ENCODE measurements at places on chromosomes 4 and X.

DNA sequence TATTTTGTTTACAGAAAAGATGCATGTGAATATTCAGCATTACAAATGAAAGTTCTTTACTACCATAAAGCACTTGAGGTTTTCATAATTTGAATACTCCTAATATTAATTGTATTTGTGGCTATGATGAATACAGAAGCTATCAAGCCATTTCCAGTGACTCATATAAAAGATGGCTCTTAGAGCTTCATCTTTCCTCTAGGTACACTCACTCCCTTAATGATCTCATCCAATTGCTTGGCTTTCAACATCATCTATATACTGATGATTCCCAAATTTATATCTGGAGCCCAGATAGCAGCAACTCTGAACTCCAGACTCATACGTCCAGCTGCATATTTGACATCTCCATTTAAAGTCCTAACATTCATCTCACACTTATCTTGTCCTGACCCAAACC is 183.4 kb upstream of the FAM241A start:
- no peak for DNase-seq

DNA sequence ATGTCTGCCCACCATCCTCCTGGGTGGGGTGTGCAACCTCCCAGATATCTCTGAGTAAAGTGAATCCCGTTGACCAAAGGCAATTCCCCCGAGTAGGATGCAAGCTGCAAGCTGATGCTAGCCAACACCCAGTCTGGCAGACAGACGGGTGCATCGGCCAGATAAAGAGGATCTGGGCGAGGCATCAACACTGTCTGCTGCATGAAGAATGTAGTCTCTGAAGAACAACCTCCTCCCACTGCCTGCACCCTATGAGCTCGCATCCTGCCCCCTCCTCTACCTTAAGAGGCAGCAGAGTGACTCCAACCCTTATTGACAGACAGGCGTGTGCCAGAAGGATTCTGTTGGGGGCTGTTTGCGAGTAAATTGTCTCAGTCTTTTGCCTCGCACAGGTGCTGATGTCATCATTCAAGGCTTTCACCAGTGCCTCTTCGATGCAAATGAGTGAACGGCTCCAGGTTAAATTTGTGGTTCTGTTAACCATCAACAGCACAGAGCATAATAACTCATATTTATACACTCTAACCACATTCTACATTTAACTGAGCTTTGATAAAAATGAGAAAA is 546.9 kb downstream of the BCOR start:
- no peak for DNase-seq

- DNase-seq, result no peak
These were observed 506.9 kb upstream of the PCDH10 start for GRCh38 chr4:132642016-132642817.

- DNase-seq, result no peak
These were observed 7.0 kb upstream of the NKX1-1 start for GRCh38 chr4:1413204-1413663.
